Left renal cortex interstitium (tissue), 4 donors: ENCODE measurements at places on chromosomes 13 and 19. TPM values are rescaled to one million over a fixed set of nuclear protein-coding genes. Genes with fewer than 3 reads are reported as not detected.

DNA sequence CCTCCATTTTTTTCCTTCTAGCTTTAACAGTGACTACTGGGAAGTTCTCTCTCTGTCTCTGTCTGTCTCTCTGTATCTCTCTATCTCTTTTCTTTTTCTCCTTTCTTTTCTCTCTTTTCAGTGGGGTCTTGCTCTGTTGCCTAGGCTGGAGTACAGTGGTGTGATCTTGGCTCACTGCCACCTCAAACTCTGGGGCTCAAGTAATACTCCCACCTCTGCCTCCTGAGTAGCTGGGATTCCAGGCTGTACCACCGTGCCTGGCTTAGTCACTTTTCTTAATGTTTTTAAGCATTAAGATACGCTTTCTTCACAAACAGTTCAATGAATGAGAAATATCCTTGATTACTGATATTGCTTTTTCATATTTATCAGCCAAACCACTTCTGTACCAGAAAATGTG is 13.1 kb downstream of the PCCA start:
- no peak for DNase-seq

- DNase-seq = no peak
These were observed 56.7 kb downstream of the RCBTB2 start for GRCh38 chr13:48476215-48476614.

GRCh38 chr13:37666036-37666435 is 67.5 kb upstream of the POSTN start:
- DNase-seq = no peak

GRCh38 chr19:44141191-44142058 is at the start of gene ZNF234:
Gene ZNF234 (plus strand): TSS chr19:44141554. CDS start chr19:44144633, 3,079 bp downstream.
- DNase-seq = peak; percentile 83

DNA sequence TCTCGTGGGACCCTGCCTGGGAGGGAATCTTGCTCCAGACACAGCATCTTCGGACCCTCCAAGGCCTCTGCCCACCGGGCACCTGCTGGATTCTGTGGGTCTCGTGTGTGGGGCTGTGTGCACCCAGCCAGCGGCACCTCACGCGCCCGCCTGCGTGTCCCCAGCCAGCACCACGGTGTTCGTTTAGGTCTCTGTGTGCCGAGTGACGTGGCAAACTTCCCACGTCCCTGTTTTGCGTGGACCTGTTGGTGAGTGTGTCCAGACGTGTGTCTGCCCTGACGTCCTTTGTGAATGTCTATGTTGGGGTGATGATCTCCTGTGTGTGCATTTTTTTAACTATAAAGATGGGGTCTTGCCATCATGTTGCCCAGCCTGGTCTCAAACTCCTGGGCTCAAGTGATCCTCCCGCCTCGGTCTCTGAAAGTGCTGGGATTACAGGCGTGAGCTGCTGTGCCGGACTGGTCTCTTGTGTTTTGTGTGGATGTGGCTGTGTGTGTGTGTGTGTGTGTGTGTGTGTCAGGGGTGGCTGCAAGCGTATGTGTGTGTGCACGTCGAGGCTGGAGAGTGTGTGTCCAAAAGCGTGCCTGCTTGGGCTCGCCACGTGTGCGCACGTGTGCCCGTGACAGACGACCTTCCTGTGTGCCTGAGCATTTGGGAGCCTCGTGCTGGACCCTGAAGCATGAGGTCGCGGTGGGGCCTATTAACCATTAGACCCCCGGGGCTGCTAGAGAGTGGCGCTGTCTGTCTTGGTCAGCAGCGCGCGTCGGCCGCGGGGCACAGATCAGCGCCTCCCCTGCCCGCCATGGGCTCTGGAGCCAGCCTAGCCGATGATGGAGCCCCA is 15.7 kb downstream of the ARID3A start:
- DNase-seq = no peak

DNA sequence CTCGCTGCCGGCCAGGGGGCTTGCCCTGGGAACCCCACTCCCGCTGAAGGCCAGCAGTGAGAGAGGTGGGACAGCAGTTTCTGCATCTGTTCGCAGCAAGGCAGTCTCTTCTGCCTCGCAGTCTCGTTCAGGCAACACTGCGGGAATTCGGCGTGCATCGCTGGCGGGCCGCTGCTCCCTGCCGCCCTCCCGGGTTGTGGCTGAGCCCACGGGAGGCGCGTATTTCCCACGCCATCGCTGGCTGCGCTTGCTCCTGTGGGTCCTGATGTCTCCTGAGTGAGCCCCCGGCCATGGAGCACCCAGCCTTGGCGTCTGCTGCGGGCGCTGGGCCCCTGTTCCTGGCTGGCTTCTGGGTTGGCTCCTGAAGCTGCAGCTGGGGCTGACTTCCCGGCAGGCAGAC is 227.9 kb downstream of the TEX29 start:
- DNase-seq = no peak

DNA sequence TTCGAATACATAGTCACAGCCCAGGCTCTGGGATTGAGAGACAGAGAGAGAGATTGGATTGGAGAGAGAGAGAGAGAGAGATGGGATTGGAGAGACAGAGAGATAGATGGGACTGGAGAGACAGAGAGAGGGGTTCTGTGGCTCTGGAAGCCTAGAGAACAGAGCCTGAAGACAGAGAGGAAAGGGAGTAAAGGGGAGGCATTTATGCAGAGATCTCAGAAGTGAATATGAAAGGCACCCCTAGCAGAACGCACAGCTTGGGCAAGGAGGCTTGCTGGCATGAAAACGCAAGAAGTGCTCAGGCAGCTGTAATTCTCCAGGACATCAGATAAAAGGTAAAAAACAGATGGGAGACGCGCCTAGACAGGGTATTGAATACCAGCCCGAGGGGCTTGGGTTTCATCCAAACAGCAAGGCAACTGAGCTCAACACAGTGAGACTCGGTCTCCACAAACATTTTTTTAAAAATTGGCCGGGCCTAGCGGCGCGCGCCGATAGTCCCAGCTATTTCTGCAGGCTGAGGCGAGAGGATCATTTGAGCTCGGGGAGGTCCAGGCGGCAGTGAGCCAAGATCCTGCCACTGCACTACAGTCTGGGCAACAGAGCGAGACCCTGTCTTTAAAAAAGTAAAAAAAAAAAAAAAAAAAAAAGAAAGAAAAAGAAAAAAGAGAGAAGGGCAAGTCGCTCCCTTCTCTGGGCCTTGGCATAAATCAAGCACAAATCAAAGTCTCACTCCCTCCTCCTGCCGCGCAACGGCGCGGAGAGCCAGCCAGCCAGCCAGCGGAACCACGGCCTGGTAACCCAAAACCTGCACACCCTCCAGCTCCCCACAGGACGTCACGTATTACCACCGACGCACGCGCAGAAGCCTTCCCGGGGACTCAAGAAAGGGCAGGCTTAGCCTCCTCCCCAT is 774 bp upstream of the PPP2R1A start:
- no peak for DNase-seq

- no peak for DNase-seq
These were observed 1.6 kb upstream of the KMT2B start for GRCh38 chr19:35715981-35716800.

GRCh38 chr13:77853703-77854102 is 64.9 kb downstream of the EDNRB start:
- DNase-seq = no peak

- no peak for DNase-seq
These were observed 21.7 kb downstream of the IRS2 start for GRCh38 chr13:109764470-109765291.

DNA sequence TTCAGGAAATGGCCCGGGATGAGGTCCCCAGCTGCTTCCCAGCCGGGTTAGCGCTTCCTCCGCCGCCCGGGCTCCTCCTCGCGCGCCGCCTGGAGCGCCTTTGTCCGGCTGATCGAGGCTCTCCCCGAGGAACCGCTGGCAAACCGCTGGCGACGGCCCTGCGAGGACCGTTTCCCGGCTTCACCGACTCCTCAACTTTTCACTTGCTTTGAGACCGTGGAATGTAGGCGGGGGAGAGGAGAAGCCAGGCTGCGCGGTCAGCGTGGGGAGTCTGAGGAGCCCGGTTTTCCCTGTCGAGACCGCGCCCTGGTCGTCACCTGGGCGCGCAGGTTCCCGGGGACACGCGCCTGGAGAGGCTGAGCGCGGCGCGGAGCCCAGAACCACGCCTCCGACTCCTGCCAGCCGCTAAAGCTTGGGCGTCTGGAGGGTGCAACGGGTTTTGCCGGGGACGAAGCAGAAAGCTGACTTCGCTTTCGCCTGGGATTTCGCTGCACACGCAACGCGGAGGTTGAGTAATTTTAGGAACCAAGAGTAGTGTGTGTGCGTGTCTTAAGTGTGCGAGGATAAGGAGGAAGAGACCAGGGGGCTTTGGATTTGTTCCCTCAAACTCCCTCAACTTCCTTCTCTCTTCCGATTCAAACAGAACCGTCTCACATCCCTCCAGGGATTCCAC is 7.3 kb upstream of the DGKH start:
- peak; percentile 46 for DNase-seq

- no peak for DNase-seq
These were observed 9.9 kb downstream of the APOC1 start for GRCh38 chr19:44924243-44924725.

The KLK11 gene
- 0.30 TPM for polyA plus RNA-seq

The ZBTB7A gene
- 10.6 TPM for polyA plus RNA-seq

The ZNF729 gene
- polyA plus RNA-seq = 0.81 TPM

The NXNL1 gene
- polyA plus RNA-seq = not detected

The PSG1 gene
- polyA plus RNA-seq = not detected
